ENCODE measurements at places on chromosomes 2 and 18. TPM values are rescaled to one million over a fixed set of nuclear protein-coding genes. Genes with fewer than 3 reads are reported as not detected.

DNA sequence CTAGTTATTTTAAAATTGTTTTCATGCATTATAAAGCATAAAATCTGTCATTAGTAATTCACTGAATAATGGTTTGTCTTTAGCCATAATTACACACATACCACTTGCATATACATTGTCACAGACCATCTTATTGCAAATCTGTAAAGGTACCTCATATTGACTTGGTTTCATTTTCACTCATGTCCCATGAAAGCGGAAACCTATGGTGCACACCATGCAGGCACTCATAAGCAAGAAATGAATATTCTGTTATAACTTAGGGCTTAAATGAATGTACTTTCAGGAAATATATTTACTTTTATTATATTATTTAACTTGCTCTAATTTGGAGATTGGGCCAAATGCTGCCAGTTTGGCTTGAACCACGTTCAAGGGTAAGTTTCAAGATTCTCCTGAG, 29.2 kb upstream of the STK17B start:
- H3K4me3 ChIP-seq = peak overlapping the region; percentile 45
- peaks cover 28% of the 10 kb centered on the region for H3K4me1 ChIP-seq
- no peak for DNase-seq
- no peaks in the 10 kb centered on the region for H3K27me3 ChIP-seq
- H3K36me3 ChIP-seq = no peaks in the 10 kb centered on the region

- no peak overlapping the region for H3K4me3 ChIP-seq
- no peak overlapping the region for H3K27ac ChIP-seq
- no peaks in the 10 kb centered on the region for H3K27me3 ChIP-seq
- no peaks in the 10 kb centered on the region for H3K4me1 ChIP-seq
- DNase-seq = no peak
Observed at GRCh38 chr2:20544153-20544747, 97.4 kb downstream of the RHOB start.

DNA sequence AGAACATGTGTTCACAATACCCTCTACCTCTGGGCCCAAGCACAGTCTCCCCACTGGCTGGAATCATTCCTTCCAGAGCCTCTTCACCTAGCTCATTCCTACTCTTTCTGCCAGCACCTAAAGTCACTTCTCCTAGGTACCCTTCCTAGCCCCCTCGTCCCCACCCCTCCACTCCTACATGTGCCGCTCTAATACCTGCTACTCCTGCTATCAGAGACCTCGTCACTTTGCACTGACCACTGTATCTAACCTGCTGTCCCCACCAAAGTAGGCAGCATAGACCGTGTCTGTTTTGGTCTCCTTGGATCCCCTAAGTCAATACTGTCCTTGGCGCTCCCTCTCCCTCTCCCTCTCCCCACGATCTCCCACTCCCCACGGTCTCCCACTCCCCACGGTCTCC, 53.2 kb upstream of the PKDCC start:
- no peaks in the 10 kb centered on the region for H3K27me3 ChIP-seq
- no peak overlapping the region for H3K4me3 ChIP-seq
- no peak for DNase-seq
- no peaks in the 10 kb centered on the region for H3K4me1 ChIP-seq

DNA sequence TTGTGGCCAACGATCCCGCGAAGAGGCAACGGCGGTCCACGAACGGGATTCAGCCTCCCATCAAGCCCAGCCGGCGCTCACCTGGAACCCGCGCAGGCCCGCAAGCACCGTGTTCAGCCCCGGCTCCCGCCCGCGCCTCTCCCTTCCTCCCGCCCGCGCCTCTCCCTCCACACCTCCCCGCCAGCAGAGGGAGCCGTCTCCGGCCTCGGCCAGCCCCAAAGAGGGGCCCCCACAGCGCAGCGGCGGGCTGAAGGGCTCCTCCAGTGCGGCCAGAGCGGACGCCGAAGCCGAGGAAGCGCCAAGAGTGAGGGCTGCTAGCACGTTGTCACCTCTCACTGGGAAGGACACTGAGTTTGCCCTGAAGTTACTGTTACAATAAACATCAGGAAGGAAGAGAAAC, 55.3 kb upstream of the LAPTM4A start:
- H3K36me3 ChIP-seq = no peaks in the 10 kb centered on the region
- no peak overlapping the region for H3K4me3 ChIP-seq
- H3K4me1 ChIP-seq = no peaks in the 10 kb centered on the region

Gene NOSTRIN
- not detected for total RNA-seq

Measured in naive thymus-derived CD4-positive, alpha-beta T cell (primary cell).